CD4-positive, alpha-beta T cell treated with Interleukin-12 subunit alpha and Interleukin-12 subunit beta, for 1 hour (primary cell): ENCODE measurements at places on chromosomes 13 and 19.

DNA sequence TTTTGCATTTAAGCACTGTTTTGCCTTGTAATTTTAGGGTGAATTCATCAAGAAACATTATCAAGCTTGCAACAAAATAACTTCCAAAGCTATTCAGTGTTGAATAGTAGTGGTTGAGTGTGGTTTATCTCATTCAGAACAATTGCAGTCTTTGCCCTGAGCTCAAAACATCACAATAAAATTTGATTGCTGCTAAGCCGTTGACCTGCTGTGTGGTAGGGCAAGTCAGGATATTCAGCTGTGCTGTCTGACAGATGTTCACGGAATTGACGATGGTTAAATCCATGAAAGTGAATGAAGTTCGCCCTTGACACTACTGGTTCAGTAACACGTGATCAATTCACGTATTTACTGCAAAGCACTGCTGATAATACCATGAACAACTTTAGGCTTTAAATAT lies 66.9 kb downstream of the GJA3 start:
- DNase-seq = no peak

DNA sequence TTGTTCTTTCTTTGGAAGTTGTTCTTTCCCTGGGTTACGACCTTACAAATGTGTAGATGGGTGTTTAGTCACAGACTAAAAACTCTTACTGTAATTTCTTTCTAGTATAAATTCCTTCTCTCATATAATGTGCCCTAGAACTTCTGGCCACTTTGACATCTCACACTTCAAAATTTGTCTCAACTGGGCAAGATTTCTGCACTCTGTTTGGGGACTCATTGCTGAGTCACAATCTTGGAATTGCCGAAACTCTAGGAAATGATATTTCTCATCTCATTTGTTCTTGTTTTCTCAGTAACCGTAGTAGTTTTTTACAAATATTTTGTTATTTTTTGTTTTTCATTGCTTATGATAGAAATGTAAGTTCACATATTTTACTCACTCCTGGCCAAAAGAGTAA lies 2523.2 kb upstream of the PCDH20 start:
- DNase-seq = no peak

DNA sequence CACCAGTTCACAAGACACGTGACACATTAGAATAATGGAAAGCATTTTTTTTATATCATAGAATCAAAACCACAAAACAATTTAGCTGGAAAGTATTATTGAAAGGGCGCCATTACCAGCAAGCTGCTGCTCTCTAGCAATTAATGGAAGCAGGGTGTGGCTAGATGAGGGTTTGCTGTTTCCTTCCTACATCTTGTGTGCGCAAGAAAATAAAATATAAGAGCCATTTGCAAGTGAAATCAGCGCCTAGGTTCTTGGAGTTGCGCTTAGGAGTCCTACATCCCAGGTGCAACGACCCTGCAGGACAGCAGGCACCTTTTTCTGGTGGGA lies 140.9 kb downstream of the ZNF536 start:
- DNase-seq = no peak

DNA sequence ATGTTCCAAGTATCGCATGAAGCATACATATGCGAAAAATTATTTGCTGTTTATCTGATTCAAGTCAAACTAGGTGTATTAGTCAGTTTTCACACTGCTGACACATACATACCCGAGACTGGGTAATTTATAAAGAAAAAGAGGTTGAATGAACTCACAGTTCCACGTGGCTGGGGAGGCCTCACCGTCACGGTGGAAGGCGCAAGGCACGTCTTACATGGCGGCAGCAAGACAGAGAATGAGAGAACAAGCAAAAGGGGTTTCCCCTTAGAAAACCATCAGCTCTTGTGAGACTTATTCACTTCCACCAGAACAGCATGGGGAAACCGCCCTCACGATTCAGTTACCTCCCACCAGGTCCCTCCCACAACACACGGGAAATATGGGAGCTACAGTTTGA lies 13.0 kb upstream of the PROZ start:
- DNase-seq = no peak
